Thoracic aorta (tissue), 2 donors: ENCODE measurements at places on chromosomes 13 and 19.

DNA sequence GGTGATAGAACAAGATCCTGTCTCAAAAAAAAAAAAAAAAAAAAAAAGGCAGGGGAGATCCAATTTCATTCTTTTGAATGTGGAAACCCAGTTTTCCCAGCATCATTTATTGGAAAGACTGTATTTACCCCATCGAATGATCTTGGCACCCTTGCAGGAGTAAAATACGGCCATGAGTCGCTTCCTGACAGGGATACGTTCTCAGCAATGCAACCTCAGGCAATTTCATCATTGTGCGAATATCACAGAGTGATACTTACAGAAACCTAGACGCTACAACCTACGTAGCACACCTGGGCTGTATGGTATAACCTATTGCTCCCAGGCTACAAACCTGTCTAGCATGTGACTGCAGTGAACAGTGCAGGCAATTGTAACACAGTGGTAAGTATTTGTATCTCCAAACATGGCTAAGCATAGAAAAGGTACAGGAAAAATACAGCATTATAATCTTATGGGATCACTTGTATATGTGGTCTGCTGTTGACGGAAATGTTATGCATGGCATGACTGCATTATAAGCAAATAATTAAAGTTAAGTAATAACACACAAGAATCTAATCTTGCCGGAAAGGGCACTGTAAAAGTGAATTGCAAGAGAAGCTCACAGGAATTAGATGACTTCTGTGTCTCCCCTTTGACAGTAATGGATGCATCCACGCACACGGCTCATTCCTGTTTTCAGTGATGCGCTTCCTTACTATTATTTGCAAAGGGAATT, 24.1 kb downstream of the RFX2 start:
- DNase-seq, result no peak

DNA sequence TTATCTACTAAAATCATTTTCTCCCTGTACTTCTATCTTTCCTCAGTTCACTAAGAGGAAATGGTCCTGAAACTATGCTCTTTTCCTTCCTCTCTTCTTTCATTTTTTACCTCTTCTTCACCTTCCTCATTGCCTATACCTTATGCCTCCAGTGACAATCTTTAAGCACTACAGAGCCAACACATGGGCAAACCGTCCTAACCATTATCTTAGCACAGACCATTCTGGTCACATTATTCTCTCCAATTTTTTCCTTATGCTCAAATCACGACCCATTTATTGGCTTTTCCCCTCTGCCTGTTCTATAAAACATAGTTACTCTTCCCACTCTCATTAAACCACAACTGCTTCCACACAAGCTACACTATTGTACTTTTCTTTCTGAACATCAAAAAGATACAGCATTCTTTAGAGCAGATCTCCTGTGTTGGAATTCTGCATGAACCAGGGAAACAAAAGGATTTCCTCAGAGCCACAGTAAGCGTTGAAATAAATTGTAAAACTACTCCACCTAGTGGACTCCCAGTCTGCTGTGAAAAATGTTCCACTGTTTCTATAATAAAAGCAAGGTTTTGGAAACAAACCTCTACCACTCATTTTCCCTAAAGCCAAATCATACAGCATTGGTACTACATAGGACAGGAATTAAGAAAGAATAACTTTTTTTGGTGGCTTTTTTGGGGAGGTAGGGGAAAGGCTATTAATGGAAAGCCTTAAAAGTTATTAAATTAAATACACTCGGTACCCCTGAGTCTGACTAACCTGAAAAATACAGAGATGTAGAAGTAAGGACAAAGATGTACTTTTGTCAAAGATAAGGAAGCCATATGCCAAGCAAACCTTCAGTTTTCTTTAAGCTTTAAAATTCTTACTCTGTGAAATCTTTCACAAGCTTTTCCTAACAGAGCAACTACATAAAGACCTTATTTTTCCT, 19.5 kb downstream of the NUFIP1 start:
- no peak for DNase-seq

DNA sequence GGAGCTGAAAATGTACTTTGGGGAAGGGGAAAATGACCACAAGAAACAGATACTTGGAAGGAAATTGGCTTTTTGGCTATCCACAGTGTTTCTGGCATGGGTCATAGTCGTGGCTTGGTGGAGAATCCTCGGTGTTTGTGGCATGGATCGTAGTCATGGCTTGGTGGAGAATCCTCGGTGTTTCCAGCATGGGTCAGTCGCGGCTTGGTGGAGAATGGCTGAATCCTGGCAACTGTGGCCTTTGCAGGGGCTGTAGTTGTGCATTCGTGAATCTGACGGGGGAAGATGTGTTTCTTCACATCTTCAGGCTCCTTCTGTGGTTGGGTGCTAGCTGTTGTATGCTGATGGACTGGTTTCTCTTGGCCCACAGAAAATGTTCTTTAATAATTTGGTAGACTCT, 61.7 kb upstream of the MCF2L start:
- DNase-seq, result no peak

DNA sequence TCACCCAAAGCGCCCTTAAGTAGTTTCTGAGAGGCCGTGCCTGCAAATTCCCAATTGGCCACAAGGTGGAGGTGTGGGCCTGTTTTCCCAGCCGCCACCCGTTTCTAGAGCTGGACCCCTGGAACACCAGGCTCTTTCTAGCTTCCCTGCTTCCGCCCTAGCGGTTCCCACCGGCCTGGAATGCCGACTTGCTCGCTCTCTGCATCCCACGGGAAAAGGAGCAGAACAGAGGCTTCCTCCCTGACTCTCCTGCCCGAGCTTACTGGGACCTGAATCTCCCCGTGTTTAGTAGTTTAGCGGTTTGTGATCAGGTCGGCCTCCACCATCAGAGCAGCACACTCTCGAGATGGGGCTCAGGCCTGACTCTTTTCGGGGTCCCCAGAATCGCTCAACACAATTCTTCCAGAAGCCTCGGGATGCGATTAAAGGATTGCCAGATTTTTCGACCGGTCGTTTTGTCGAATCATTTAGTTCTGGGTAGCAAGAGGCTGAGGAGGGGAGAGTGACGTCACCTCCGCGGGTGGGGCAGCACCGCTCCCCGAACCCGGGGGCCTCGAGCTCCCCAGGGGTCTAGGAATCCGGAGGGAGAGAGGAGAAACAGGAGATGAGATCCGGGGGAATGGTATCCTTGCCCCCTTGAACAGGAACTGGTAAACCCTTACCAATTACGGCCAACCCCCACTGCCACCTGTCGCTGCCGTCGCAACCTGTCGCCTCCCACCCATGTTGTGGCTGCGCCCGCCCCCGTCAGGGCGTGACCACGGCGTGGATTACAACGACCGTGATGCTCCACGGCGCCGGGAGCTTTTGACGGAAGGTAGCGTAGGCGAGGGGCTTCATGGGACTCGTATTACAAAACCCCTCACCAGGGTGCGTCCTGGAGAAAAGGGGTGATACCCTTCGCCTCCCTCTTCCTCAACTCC, 8.0 kb downstream of the NAPSA start:
- peak; percentile 24 for DNase-seq

DNA sequence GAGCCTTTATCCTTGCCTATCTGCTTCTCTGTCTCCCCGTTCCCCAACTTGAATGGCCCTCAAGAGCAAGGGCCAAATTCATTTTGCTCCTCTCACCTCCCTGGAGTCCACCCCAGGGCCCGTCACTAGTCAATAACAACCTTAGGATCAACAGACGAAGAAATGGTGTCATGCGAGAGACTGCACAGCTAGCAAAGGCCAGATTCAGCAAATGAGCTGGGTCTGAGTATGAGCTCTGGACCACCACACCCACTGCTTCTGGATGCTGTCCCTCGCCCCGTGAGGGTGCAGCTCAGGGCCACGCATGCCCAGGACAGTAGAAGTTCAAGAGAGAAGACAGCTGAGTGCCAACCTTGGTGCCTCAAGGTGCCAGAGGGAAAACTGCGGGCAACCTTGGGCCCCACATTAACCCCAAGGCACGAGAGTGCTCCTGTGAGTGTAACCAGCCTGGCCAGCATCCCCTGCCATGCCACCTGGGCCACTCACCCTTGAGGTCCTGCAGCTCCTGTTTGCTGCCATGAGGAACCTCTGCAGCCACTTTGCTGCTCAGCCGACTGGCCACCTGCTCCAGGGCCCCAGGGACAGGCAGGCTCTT, 11.8 kb upstream of the AKAP8L start:
- DNase-seq, result no peak

GRCh38 chr19:6886277-6886897, 992 bp upstream of the ADGRE1 start:
- DNase-seq, result no peak

GRCh38 chr13:112142401-112142930, 75.5 kb downstream of the SOX1 start:
- DNase-seq, result no peak

DNA sequence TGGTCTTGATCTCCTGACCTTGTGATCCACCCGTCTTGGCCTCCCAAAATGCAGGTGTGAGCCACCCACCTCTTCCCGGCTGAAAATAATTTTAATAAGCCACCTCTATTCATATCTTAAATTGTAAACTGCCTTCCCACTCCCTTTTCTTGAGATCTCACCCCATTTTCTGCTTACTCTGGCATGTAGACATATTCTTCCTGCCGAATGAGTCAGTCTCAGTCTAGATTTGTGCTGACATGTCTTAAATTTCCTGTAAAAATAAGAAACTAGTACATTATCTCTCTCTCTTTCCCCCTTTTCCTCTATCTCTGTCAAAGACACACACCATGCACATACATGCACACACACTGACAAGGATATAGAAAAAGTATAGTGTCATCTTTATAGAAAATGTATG, 60.9 kb downstream of the THSD1 start:
- DNase-seq, result no peak

GRCh38 chr13:106762708-106763107, 194.8 kb upstream of the ARGLU1 start:
- DNase-seq, result no peak

DNA sequence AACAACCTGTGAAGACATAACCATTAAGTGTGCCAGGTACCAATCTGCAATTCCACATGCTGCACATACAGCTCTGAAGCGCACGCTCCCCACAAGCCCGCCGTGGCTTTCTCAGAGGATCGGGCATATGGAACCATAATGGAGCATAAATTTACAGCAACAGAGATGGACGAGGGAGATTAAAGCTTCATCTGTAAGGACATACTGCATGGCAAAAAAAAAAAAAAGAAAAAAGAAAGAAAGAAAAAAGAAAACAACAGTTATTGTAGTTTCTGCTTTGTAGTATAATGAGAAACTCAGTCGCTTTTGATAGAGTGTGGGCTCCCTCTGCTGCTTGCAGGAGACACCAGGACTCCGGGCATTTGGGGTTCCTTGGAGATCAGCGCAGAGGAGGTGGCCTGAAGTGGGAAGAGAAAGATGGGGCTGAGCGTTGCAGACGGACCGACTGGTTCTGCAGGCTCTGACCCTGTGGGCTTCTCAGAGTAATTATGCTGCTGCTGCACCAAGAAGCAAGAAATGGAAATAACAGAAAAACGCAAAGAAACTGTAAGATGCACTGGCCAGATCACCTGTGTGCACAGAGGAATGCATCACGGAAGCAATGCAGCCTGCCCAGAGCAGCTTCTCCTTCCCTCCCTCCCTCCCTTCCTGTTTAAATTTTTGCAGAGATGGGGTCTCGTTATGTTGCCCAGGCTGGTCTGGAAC, 10.8 kb upstream of the PDCD5 start:
- no peak for DNase-seq

DNA sequence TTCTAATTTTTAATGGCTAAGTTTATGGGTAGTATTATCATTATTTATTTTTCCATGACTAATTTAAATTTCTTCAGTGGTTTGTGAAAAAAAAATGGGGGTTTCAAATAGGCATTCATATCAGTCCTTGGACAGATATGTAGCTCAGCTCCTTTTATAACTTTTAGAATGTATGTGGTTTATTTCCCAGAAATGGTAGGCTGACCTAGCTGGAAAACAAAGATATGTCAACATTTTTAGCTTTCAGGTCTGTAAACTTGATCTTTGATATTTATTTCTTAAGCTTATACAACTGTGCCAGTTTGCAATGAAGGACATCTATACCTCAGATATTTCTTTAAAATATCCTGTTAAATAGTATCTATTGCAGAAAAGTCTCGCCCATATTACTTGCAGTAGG, 1815.5 kb downstream of the SLITRK5 start:
- no peak for DNase-seq

DNA sequence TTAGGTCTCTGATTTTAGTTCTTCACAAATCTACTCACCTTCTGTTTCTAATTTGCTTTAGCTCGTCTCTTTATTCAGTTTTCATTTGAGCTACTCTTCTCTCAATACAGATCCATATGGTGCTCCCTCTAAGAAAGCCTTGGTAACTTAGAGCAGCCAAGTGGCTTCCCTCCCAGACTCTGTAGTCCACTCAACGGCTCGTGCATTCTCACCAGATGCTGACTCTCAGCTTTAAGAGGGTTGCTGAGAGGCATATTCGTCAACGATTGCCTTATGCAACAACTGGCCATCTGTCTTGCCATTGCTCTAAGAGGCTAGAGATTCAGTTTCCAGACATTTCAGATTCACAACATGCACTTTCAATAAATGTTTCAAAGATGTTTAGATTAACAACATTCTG, 785.8 kb upstream of the SLC10A2 start:
- no peak for DNase-seq

- no peak for DNase-seq
Measured at GRCh38 chr13:19587635-19588300, 26.4 kb upstream of the TPTE2 start.

DNA sequence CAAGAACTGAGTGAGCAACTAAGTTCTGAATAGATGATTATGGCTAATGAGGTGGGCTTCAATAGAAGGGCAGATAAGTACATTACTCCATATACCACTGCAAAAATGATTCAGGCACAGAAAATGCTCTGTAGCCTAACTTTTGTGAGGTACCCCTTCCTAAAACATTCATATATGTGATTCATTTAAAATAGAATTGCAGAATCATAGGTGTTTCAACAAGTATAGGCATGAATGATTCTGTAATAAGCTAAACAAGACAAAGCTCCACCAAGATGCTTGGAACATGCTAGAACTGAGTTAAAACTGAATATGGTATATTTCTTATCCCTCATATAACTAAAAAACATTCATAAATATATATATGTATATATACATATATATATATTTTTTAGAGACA, 12.1 kb downstream of the KBTBD7 start:
- no peak for DNase-seq

GRCh38 chr13:48942131-48942530, 33.6 kb upstream of the FNDC3A start:
- DNase-seq, result no peak

DNA sequence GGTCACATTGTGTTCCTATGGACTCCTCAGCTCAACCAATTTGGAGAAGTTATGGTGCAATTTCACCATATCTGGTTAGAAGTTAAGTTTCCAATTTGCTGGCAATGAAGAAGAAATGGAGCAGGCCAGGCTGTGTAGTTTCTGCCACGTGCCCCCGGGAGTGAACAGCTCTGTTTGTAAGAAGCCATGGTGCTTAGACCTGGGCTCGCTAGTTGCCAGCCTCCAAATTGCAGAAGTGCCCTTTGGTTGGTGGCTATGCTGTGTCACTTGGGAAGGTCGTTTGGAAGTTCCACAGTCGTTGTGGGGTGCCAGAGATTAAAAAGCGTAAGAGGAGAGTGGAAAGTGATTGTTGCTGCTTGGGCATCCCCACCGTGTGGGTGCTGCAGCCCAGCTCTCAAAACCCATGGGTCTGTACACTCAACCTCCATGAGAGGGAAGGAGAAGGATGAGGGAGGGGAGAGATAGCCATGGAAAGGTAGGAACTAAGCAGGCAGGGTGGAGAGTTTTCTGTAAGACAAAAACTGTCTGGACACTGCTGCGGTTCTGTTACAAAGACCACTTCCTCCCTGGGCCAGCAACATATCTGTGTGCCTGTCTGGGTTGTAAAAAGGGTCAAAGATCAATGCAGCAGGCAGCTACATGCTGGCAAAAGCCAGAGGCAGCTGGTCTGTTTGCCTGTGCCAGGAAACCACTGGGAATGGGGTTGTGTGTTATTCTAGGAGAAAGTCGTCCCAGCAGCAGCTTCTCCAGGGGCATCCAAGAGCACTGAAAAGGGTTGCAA, 10.8 kb downstream of the ALOX5AP start:
- DNase-seq, result no peak
